AG10803 (cell line): ENCODE measurements at places on chromosomes 5 and 9.
A peak's percentile ranks its signal among the peaks of the same experiment; 100 is the strongest.

GRCh38 chr9:133577737-133578112, 31.5 kb downstream of the FAM163B start:
- no peak for DNase-seq

DNA sequence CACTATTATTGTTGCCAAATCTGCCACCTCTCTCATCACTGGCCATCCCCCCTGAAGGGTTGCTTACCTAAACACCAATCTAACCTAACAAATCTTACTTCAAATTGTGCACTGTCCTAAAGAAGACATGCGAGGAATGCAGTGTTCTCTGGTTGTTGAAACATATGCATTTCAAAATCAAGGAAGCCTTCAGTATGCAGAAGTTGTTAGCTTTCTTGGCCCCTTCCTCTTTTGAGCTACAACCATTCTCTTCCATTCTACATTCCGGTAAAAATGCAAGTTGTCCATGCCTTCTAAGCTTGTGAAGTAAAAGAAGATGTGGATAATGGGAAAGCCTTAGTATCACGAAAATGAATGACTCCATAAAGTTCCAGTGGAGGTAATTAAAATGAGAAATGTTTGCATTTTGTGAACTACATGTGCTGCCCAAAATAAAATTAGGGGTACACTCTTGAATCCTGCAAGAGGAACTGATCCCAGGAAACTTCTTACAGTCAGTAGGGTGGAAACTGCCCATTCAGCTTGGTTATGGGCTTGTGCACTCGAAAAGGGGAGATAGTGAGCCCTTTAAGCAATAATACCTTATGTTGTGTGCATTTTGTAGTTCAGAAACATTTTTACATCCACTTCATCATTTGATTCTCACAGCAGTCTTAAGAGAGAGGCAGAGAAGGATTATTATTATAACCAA, 77.6 kb upstream of the ADRB2 start:
- DNase-seq, result no peak

GRCh38 chr9:101462558-101462957, 27.0 kb upstream of the ALDOB start:
- DNase-seq, result no peak

- DNase-seq, result no peak
Observed at GRCh38 chr9:109179801-109180523, 12.9 kb upstream of the FRRS1L start.

DNA sequence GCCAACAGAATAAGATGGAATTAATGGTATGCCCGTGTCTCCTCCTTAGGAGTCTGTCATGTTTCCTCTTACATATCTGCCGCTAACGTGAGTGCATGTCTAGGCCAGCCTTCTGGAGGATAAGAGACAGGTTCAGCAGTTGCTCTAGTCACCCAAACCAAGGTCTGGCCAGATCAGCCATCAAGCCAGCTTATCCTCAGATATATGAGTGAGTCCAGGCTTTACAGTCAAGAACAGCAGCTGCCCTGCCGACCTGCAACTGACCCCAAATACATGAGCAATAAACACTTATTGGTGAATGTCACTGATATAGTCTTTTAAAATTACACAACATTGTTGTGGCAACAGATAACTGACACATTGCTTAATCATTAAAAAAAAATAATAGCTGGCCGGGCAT, 123.5 kb downstream of the TSSK1B start:
- no peak for DNase-seq

GRCh38 chr5:41776435-41776834, 93.8 kb downstream of the OXCT1 start:
- DNase-seq, result peak; percentile 9

GRCh38 chr9:114798101-114798500, 7.7 kb downstream of the TNFSF15 start:
- DNase-seq, result no peak

- DNase-seq, result no peak
Observed at GRCh38 chr5:76202182-76202581, 119.0 kb downstream of the SV2C start.

- peak; percentile 49 for DNase-seq
Observed at GRCh38 chr9:80175286-80176150, 603.8 kb downstream of the TLE4 start.

GRCh38 chr5:10854506-10855277, 93.7 kb upstream of the DAP start:
- DNase-seq, result peak; percentile 70

DNA sequence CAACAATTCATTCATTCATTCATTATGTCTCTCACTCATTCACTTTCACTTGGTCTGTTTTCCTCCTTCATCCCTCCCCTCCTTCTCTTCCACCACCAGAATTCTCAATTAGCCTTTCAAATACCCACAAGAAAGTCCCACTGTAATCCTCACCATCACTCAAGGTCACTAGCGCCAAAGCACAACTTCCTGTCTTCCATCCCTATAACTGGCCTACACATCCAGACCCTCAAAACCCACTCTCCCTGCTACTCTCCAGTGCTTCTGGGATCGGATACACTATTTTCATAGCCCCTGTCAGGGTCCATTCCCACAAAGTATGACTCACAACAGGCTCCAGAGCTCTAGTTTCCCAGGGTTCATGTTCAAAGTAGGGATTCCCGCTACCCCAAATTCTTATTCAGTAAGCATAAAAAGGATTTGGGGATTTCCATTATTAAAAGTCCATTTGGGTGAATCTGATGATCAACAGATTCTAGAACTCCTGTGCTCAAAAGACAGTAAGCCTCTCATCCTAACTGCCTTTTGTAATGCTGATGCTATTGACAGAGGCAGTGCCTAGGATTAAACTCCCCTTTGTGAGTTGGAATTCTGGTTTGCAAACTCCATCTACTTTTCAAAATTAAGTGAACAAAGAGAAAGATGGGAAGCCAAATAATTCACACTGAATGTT, 250.9 kb downstream of the SEMA5A start:
- DNase-seq, result no peak

GRCh38 chr5:33833237-33833575, 58.6 kb downstream of the ADAMTS12 start:
- DNase-seq, result no peak

- no peak for DNase-seq
Observed at GRCh38 chr9:1320051-1320557, 269.9 kb downstream of the DMRT2 start.

GRCh38 chr5:143231973-143232812, 171.3 kb downstream of the NR3C1 start:
- no peak for DNase-seq

DNA sequence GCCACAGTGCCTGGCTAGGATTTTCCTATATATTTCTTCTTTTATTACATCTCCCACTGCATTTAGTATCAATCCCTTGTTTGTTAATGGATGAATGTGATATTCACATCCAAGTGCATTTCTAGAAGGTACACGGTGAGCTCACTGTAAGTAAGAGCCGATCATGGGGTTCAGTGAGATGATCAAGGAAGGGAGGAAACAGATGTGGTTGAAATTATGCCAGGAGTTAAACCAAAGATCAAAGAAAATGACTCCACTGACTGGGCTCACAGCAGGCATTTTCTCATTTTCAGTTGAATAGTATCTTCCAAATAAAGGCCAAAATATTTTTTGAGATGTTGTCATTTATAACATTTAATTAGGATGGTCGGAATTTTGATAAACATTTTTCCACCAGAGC, 97.8 kb downstream of the CFAP90 start:
- no peak for DNase-seq

GRCh38 chr5:77427998-77428397, 64.1 kb downstream of the WDR41 start:
- peak; percentile 71 for DNase-seq

GRCh38 chr5:565782-566440, 41.7 kb upstream of the SLC9A3 start:
- DNase-seq, result peak; percentile 10

DNA sequence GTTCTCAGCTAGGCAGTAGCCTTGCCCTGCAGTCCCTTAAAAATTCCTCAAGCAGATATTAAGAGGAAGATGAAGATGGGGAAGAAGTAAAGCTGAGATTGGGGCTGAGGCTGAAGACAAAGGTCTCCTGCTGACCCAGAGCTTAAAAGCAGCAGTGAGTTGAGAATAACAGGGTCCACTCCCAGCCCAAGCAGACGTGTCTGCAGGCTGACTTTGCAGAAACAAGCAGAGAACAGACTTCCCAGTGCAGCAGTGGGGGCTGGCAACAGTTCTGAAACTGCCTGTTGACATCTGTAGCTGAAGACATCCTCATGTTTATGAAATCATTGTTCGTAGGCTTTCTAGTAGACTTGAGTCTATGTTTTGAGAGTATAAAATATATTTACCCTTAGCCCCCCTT, 1.1 kb downstream of the CTXN3 start:
- DNase-seq, result no peak

DNA sequence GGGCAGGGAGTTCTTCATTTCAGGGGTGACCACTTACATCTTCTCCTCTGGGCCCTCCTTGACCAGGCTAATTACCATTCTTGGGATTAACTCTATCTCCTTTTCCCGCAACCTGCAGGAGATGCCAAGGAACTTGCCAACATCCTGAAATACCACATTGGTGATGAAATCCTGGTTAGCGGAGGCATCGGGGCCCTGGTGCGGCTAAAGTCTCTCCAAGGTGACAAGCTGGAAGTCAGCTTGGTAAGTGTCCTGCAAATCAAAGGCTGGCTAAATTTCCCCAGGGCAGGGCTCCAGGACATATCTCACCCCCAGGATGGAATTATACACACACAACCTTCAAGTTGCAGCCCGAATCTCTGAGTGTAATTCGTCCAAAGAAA, 30.2 kb downstream of the TGFBI start:
- DNase-seq, result no peak

GRCh38 chr9:134063088-134063570, 4.7 kb downstream of the BRD3 start:
- DNase-seq, result no peak

- no peak for DNase-seq
Observed at GRCh38 chr9:26524267-26524666, 368.3 kb downstream of the CAAP1 start.

- peak; percentile 11 for DNase-seq
Observed at GRCh38 chr5:110880413-110880812, 141.6 kb downstream of the SLC25A46 start.

DNA sequence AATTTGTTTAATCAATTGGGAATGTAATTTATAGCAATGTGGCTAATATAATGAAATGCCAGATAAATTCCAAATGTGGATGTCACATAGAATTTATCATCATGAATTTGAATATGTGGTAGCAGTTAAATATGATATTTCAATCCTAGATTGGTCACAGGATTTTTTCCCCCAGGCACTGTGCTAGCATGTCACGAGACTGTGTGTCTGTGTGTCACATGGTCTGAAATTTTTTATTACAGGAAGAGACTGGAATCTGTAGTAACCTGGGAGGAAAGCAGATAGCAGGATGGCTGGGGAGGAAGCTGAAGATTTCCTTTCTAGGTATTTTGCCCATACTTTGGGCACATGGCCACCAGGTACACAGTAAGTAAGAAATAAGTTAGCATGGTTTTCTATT, 35.4 kb upstream of the MSH3 start:
- DNase-seq, result no peak

DNA sequence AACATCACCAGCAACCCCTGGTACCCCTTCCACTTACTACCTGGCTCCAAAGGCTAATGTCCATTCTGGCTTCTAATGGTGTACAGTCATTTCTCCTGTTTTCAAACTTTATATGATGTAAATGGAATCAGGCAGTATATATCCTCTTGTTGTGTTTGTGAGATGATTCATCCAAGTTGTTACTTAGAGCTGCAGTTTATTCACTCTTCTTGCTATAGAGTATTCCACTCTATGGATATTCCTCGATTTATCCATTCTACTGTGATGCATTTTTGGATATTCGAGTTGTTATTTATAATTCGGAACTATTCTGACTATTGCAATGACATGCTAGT, 32.4 kb downstream of the IRF1 start:
- DNase-seq, result no peak

DNA sequence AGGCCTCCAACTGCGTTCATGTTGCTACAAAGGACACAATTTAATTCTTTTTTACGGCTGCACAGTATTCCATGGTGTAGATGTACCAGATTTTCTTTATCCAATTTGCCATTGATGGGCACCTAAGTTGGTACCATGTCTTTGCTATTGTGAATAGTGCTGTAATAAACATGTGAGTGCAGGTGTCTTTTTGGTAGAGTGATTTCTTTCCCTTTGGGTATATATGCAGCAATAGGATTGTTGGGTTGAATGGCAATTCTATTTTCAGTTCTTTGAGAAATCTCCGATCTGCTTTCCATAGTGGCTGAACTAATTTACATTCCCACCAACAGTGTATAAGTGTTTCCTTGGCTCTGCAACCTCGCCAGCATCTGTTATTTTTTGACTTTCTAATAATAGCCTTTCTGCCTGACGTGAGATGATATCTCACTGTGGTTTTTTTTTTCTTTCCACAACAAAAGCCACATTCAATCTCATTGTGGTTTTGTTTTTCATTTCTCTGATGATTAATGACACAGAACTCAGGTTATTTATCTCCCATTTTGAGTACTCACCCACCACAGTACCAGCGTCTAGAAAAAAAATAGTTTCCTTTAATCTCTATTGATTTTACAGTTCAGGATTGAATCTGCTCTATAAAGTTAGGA, 21.9 kb downstream of the ARRDC3 start:
- no peak for DNase-seq

- DNase-seq, result no peak
Observed at GRCh38 chr9:134320126-134320867, 6.0 kb upstream of the RXRA start.

DNA sequence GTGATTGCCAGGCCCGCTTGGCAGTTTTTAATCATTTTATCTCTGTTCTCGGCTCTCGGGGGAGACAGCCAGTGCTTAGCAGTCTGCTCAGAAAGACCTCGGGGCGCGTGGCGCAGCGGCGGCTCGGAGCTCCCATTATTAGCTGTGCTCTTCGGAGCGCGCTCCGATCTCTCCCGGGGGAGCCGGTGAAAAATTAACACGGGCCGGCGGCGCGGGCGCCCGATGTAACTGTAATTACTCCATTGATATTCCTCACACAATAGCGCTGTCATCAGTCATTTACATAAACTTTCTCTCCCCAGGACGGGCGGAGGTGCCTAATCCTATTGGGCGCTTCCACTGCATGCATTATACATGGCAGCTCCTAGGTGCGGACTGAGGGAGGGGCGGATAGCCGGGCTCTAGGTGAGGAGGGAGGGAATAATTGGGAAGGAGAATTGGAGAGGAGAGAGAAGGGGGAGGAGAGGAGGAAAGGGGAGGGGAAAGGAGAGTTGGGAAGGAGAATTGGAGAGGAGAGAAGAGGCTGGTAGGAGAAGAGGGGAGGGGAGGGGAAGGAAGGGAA, 24.9 kb downstream of the LMX1B start:
- no peak for DNase-seq

- DNase-seq, result no peak
Observed at GRCh38 chr9:99327667-99328066, 105.6 kb downstream of the SEC61B start.

DNA sequence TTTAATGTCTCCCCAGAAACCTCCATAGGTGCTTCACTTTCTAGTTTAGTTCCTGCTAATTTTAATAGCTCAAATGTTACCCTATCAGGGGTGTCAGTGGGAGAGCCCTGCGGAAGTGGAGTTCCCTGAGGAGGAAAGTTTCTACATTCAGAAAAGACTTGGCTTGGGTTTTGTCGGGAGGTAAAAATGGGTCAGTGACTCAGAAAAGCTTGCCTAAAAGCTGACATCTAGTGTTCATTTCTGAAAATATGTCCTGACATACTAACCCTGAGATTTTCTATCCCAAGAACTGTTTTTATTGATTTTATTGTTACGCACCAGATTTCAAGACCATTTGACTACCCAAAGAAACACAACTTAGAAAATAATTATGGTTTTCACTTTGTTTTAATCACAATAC, 40.9 kb upstream of the GLDC start:
- DNase-seq, result peak; percentile 42

GRCh38 chr9:112629671-112630485, 88.0 kb downstream of the INIP start:
- no peak for DNase-seq
